ENCODE measurements at places on chromosomes 5 and 9. TPM values are rescaled to one million over a fixed set of nuclear protein-coding genes. Genes with fewer than 3 reads are reported as not detected.

GRCh38 chr5:125683669-125684068, 739.5 kb upstream of the GRAMD2B start:
- DNase-seq = no peak

- DNase-seq = no peak
Observed at GRCh38 chr5:157182143-157182757, 1.6 kb downstream of the ITK start.

GRCh38 chr9:89732295-89732938, 127.6 kb downstream of the GADD45G start:
- no peak for DNase-seq

GRCh38 chr9:71115448-71115975, 5.9 kb downstream of the TRPM3 start:
- no peak for DNase-seq

DNA sequence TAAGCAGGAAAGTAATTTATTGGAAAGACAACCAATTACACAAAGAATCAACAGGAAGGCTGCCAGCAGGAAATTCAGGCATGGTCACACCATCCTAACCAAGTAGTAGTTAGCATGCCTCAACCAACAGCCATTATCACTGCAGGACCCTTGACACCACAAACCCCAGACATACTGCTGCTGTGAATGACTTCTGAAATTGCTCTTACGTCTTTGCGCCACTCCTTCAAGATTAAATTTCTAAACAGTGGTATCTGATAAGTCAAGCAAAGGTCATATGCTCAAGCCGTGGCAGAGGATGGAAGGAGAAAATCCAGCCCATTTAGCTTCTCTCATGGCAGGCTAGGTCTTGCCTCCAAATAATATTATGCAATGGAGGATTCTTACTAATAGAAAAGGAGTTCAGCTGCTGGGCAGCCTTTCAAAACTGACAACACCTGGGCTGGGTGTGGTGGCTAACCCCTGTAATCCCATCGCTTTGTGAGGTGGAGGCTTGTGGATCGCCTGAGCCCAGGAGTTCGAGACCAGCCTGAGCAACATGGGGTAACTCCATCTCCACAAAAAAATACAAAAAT, 5.0 kb upstream of the PTGER4 start:
- DNase-seq = no peak

DNA sequence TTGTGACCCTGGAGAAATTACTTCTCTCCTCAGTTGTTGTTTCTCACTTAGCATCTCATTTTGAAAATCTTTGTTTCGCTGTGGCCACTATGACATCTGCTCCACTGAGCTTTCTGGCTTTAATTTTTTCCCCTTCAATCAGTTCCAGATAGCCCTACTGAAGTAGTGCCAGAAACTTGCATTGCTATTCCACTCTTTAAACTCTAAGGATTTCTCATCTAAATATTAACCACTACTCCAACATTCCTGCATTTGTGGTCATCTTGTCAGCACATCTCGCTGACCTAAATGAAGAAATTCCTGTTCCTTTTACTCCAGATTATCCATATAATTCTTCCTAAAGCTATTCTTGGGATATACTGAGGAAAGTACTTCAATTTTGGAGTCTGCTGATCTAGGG, 15.3 kb upstream of the NOL6 start:
- no peak for DNase-seq

DNA sequence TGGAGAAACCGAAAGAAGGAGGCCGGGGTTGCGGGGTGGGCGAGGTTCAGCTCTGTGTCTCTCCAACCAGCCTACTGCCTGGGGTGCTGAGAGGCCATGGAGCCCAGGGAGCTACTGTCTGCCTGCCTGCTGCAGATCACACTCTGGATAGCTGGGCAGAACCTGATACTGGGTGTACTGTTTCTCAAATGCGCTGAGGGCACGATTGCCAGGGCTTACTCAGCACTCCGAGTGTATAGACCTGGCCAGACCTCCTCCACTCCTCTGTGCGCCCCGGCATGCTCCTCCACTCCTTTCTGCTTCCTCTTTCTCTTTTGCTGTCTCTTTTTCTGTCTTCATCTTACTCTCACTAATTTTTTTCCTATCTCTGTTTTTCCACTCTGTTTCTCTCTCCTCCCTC, 215.1 kb downstream of the PAPPA start:
- no peak for DNase-seq

- no peak for DNase-seq
Observed at GRCh38 chr9:133342069-133342406, 5.9 kb downstream of the MED22 start.

- no peak for DNase-seq
Observed at GRCh38 chr9:85978496-85978895, 37.5 kb downstream of the NAA35 start.

DNA sequence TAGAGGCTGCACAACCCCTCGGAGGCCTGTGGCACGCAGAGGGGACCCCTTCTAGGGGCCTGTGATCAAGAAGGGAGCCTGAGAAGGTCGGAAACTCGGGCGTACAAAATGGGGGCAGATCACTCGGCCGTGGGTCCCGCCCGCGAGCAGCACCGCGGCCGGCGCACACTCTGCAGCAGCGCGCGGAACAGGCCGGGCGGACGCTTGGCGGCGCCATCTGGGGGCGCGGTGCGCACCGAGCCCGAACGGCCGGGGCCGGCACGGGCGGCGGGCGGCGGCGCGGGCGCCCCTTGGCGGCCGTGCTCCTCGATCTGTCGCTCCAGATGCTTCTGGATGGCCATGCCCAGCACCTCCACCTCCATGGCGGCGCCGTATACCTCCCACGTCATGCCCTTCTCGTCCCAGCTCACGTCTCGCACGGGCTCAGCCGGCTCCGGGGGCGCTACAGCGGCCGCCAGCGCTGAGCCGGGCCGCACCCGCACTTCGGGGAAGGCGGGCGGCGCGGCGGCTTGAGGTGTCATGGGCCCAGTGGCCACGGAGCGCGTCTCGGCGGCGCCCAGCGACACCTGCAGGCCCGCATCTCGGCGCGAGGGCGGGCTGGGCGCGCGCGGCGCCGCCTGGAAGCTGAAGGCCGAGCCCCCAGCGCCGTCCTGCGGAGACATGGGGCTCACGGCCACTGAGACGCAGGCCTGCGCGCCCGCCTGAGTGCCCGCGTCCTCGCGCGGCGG, 13.1 kb downstream of the GPRIN1 start:
- peak; percentile 35 for DNase-seq

DNA sequence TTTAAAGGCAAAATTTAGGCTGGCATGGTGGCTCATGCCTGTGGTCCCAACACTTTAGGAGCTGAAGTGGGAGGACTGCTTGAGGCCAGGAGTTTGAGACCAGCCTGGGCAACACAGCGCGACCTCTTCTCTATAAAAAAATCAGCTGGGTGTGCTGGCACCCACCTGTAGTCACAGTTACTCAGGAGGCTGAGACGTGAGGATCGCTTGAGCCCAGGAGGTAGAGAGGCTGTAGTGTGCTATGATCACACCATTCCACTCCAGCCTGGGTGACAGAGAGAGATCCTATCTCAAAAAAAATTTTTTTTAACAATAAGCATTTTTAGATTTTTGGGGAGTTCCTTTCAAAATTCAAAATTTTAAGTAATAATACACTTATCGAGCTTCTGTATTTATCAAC, 63.3 kb downstream of the SPATA31C2 start:
- DNase-seq = no peak

- DNase-seq = no peak
Observed at GRCh38 chr9:132182314-132183091, 20.6 kb downstream of the NTNG2 start.

DNA sequence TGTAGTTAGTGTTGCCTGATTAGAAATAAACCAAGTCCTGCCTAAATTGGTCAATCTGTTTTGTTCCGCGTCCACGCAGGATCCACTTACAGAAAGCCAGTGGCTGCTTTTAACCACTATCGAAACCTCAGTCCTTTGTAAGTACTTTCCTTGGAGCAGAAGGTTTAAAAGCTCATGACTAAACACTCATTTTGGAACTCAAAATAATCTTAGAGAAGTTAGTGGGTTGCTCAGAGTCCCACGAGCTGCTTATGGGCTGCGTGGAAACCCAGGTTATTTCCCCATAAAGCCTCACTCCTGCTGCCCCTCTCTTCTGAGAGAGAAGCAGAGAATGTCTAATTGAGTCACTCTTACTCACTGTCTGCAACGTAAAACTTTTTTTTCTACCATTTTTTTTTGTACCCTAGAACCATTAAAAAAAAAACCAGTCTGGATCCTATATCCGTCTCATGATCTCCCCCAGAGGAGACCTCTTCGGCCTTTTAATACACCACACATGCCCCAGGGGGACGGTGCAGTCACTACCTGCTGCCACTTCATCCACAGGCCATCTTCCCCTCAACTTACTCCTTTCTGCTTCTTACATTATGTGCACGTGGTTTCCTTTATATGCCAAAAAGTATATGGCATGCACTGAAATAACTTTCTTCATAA, 7.6 kb downstream of the BASP1 start:
- DNase-seq = no peak

DNA sequence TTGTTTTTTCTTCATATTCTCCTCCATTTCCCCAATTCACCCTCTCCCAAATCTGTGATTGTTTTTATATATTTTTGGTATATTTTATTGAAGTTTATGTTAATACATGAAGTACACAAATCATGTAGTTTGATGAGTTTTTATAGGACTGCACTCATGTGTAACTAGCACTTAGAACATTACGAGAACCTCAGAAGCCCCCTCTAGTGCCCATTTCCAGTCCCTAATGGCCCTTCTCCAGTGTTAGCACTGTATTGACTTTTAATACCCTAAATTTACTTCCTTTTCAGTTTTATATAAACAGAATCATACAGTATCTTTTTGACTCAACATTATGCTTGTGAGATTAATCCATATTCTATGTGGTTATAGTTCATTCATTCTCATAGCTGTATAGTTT, 18.5 kb upstream of the FKTN start:
- DNase-seq = no peak

GRCh38 chr5:149360272-149360671, 2.4 kb downstream of the PCYOX1L start:
- DNase-seq = no peak

DNA sequence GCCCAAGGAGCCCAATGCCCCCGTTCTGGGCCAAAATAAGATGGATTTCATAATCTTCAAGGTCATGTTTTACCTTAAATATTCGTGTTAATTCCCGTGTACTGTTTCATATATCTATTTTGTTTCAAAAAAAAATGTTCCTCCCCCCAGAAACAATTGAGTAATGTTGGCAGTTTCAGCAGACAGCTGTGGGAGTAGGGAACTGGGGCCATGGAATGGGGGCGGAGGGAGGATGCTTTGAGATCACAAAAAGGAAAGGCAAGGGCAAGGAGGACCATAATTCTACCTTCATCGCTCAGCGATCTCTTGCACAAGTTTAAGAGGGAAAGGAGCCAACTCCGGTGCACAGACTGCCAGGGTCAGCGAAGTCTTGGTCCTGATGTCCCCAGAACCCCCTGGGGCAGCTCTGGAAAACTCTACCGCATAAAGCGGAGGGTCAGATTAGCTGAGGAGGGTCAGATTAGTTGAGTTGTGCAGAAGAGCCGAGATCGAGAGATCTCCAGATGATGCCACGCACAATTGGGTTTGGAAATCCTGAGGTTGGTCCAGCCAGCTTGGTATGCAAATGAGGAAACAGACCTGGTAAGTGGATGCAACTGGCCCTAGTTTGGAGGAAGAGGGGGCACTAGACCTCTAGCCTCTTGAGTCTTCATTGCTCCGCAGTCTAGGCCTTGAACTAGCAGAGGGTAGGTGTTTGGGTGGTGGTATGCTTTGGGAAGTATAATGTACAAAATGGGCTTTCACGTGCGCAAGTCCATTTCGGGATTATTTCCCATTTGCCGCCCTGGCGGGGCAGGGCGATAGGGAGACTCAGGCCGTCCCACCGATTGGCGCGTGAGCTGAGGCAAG, 24.0 kb downstream of the CDKN2A start:
- DNase-seq = no peak

DNA sequence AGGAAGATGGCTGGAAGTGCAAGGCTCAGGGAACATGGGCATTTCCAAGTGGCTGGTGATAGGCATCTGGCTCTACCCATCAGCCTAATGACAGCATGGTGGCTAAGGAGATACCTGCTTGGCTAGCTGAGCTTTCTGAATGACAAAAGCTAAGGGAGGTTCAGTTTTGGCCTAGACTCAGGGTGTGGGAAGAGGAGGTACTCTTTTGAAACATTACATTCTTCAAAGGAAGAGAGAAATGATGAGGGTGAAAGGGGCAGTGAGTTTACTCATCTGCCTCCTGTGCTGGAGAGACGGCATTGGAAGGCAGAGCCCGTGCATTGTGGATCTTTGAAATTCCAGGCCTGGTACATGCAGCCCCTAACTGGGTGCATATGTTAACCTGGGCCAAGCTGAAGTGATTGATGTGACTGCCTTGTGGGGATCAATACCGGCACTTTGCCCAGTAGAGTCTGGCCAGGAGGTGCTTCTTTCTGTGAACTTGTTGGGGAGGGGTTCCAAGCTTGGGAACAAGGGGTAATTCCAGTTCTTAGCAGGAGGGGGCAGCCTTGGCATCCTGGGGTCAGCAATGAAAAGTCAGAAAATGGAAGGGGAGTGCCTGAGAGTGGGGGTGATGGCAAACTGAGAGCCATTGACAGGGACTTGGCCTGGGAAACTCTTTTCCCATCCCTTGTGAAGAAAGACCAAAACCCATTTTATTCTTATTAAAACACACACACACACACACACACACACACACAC, 108.6 kb downstream of the ACER2 start:
- no peak for DNase-seq

DNA sequence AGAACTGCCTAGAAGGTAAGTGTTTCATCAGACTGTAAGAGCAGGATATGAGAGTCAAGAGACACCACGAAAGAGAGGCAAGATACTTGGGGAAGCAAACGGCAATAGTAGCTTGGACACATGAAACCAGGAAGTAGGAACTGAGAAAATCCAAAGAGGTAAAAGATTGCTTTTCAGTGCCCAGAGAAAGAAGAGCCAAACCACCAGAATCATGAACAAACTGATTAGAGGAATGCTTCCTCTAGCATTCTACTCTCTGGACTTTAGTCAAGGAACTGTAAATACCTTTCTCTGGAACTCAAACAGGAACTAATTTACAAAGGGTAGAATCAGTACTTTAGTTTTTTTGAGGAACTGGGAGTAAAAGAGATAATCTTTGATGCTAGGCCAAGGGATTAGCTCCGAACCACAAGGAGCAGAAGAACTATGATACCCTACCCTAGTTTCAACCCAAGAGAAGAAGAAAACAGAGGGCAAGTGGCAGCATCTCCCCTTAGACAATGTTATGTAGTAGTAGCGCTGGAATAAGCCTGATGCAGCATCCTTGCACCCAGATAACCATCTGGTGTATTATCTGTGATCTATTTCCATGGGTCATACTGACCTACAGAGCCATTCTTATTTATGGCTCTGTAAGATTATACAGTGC, 41.3 kb downstream of the EFCAB9 start:
- DNase-seq = no peak

Gene PCDHA1
- not detected for total RNA-seq

Gene FYB1
- total RNA-seq = 277 TPM

Gene DNAH5
- not detected for total RNA-seq

Gene NR6A1
- total RNA-seq = 0.49 TPM

Gene PTGR1
- total RNA-seq = not detected

Gene PCAT7
- total RNA-seq = not detected

Gene ANKDD1B
- total RNA-seq = 0.66 TPM
